Activated CD4-positive, alpha-beta memory T cell treated with anti-CD3 and anti-CD28 coated beads, Interleukin-2, amount 10 ng/mL, durations not matched to agents 7 days and 5 days (primary cell): ENCODE measurements at places on chromosomes 2 and 18.

DNA sequence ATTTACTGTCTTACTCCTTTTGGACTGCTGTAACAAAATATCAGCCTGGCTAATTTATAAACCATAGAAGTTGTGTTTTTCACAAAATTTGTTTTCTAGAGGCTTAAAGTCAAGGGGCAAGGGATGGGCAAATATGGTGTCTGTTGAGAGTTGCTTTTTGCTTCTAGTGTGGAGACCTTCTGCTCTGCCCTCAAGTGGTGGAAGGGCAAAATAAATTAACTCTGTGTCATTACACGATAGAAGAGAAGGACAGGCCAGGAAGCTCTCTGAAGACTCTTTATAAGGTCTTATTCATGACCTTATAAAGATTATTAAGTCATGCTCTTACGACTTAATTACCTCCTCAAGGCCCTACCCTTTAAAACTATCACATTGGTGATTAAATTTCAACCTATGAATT is 181.2 kb upstream of the LRATD1 start:
- DNase-seq = no peak

GRCh38 chr18:23855721-23856120 is 158.8 kb upstream of the TTC39C start:
- DNase-seq = no peak

- no peak for DNase-seq
Measured at GRCh38 chr2:181946444-181947127, 39.1 kb upstream of the PPP1R1C start.

- DNase-seq = peak; percentile 65
Measured at GRCh38 chr18:23964282-23965238, 50.0 kb upstream of the TTC39C start.

GRCh38 chr2:122157158-122157557 is 401.7 kb downstream of the TSN start:
- DNase-seq = no peak

GRCh38 chr2:240966906-240967680 is 31.3 kb upstream of the SNED1 start:
- DNase-seq = no peak

DNA sequence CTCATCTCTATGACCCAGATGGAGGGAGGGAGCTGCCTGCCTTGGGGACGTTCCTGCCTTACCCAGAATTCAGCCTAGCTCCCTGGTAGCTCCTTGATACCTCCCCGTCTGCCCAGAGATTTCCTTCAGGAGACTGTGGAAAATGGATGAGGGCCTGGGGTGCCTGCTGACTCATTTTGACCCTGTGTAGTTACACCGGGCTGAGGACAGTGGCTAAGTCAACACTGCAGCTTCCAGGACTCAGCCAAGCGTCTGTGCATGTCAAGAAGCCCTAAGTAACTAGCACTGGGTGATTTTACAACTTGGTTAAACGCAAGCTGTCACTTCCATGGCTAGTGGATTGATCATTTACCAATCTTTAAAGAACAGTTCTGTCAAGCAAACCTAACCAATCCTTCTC is 23.3 kb upstream of the EPAS1 start:
- no peak for DNase-seq

DNA sequence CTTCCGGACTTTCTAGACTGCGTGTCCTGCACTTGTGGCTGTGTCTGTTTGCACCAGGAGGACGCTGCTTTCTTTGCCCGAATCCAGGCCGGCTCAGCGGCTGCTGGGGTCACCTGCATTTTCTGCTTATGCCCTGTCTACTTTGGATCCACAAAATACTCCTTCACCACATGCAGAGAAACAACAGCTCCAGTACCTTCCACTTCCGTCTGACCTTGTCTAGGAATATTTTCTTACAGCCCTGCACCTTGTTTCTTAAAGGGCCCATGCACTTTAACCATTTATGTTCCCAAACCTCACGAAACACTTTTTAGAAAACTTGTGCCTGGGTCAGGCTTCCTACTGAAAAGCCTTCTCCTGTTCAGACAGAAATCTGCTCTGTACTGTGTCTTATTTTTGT is 129.4 kb upstream of the NCK2 start:
- DNase-seq = no peak

- DNase-seq = peak; percentile 56
Measured at GRCh38 chr2:206442833-206443734, at the start of gene ADAM23. ADAM23 (plus strand) TSS chr2:206443532; CDS start chr2:206443867, 335 bp downstream.

DNA sequence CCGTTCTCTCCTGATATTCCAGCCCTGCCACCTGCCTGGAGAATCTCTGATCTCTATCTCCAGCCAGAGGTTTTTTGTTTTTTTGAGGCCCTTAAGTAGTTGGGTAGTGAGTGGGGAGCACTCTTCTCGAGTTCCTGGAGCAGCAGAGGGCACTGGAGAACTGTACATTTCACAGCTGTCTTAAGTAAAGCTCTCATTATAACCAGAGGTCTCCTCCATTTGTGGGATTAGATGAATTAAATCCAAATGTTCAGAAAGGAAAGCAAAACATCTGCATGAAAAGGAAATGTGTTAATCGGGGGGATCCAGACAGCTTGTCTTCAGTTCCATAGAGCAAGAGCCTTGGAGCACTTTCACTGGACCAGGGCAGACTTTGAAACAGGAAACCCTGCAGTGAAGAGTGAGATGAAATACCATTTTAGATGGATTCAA is 32.8 kb downstream of the AOX1 start:
- DNase-seq = no peak

GRCh38 chr18:46174342-46175041 is 70.3 kb downstream of the HAUS1 start:
- peak; percentile 59 for DNase-seq

- no peak for DNase-seq
Measured at GRCh38 chr2:104434318-104434792, 419.6 kb upstream of the POU3F3 start.
